ENCODE measurements at places on chromosomes 7 and 10.

DNA sequence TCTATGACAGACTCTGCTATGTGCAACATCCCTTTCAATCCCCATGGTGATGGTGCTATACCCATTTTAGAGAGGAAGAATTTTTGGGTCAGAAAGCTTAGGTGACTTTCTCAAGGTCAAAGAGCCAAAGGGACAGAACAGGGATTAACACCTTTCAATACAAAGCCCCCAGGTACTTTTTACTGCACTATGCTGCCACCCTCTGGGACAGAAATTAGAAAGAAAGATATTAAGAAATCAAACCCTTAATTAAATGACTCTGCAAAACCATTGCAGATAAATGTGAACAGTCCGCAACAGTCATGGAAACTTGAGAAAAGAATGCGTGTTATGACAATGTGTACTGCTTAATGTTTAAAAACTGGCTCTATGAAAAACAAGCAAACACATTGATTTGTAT is 673.7 kb downstream of the MAGI2 start:
- DNase-seq, result no peak

GRCh38 chr7:40232242-40232893 is 97.6 kb downstream of the SUGCT start:
- no peak for DNase-seq

GRCh38 chr10:103171278-103171677 is 21.8 kb downstream of the NT5C2 start:
- no peak for DNase-seq

DNA sequence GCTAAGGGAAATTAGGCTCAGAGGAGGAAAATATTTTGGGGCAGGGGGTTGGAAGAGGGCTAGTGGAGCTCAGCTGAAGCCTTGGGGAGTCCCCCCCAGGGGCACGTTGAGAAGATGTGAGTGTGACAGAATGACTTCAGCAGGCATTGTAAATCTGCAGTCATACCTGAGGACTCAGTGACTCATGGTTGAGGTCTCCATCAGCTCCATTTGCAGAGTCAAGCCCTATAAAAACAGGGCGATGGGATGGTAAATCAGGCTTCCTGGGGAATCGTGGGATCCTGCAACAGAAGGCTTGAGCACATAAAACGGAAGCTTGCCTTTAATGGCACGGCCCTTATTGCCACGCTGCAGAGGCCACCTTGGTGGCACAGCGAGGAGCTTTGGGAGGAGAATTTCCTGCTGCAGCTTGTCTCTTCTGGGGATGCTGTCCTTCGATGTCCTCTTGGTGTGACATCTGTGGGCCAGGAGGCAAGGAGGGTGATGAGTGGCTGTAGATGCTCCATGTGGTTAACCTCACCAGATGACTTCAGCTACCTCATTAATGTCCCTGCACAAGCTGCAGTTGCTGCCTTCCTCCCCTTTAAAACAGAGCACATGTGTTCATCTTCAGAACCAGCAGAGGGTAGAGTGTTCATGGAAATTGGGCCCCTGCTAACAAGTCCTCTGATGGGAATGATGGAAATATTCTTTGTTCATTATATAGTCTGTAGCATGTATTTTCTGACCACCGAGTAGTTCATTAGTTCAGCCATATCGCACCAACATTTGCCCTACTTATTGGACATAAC is 285.9 kb downstream of the LRMDA start:
- DNase-seq, result no peak

GRCh38 chr7:85564861-85565260 is 378.0 kb upstream of the SEMA3D start:
- no peak for DNase-seq

GRCh38 chr10:78258323-78259030 is 224.8 kb downstream of the RPS24 start:
- DNase-seq, result no peak

All from stimulated activated CD4-positive, alpha-beta T cell treated with anti-CD3 and anti-CD28 coated beads, Interleukin-4, amount 100 ng/mL, for 24 hours (primary cell).